ENCODE measurements at places on chromosomes 7 and 10.

GRCh38 chr10:29670761-29671160 is 36.0 kb upstream of the SVIL start:
- DNase-seq, result no peak

- DNase-seq, result no peak
Measured at GRCh38 chr7:148255333-148255732, 335.2 kb upstream of the C7orf33 start.

- no peak for DNase-seq
Measured at GRCh38 chr10:49761201-49761788, 828 bp downstream of the OGDHL start.

DNA sequence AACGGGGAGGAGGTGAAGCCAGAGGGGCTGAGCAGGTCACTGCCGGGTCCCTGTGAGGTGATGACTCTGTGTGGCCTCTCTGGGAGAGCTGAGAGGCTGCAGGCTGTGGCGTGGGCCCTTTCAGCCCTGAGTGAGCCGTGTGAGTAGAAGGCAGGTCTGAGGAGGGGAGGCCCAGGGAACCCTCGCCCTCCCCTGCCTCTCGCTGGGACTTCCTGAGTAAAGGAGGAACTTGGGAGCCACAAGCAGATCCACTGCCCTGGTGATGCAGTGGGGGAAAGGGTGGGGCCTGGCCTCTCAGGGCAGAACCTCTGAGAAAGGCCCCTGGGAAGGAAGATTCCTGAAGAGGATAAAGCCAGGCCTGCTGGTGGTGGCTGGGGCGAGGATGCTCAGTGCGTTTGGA is 22.8 kb downstream of the EEPD1 start:
- no peak for DNase-seq

DNA sequence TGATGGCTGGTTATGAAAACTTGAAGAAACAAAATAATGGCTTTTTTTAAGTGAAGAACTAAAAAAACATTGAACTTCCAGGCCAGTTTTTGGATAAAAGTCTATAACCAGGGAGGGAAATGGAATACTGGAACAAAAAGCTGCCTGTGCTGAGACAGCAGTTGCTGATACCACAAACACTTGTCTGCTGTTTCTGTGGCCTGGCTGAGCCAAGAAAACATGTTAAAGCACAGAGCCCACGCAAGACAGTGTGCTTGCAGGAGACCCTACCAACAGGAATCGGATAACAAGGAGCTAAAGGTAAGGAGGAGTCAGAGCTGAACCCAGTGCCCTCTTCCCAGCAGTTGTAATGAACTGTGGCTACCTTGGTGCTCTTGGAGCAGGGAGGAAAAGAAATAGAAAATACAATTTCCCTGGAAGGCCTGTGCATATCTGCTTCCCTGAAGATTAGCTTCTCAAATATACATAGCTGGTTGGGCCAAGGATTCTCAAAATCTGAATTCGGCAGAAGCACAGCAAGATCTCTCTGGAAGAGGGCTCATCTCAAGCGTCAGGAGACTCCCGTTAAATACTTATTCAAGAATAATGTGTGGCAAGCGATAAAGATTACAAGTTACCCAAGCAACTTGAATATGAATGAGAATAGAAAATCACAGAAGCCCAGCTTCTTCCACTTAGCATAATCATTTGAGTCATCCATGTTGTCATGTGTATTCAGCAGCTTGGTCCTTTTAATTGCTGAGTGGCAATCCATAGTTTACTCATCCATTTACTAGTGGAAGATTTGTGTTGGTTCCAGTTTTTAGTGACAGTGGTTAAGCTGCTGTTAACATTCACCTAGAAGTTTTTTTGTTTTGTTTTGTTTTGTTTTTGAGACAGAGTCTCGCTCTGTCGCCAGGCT is 87.6 kb downstream of the NOD1 start:
- DNase-seq, result no peak

- no peak for DNase-seq
Measured at GRCh38 chr10:64573623-64574325, 1052.6 kb downstream of the REEP3 start.

DNA sequence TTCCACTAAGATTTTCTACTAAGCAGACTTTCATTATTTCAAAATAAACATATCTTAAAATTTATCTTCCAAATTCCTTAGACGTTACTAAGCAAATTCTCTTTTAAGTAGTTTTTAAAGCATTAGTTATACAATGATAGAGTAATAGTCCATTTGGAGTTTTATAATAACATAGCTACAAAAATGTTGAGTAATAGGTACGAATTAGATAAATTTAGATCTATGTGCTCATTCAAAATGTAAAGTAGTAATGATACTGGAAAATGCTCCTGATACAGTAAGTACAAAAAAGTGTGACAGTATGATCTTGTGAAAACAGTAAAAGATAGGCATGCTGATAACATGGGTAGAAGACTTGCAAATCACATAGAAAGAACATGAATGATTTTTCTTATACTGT is 4.5 kb downstream of the DMTF1 start:
- no peak for DNase-seq

GRCh38 chr10:6796231-6796630 is 216.2 kb upstream of the PRKCQ start:
- no peak for DNase-seq

GRCh38 chr7:38463277-38464225 is 167.6 kb downstream of the AMPH start:
- no peak for DNase-seq

DNA sequence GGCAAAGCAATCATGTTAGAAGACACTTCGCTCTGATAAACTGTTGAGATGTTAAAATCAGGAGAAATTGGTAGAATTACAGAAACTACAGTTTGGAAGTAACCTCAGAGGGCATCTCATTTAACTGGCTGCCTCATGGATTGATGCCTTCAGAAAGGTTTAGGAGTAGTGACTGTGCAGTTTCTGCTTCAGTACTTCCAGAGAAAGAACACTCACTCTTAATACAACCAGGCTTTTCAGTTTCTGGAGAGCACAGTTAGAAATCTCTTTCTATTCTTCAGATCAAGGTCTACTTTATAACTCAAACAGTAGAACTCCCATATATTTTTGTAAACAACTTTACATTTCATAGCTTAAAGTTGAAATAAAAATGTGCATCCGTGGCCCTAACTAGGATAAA is 1358.9 kb upstream of the LRRTM3 start:
- no peak for DNase-seq

GRCh38 chr7:925601-926000 is 28.9 kb downstream of the ADAP1 start:
- no peak for DNase-seq

DNA sequence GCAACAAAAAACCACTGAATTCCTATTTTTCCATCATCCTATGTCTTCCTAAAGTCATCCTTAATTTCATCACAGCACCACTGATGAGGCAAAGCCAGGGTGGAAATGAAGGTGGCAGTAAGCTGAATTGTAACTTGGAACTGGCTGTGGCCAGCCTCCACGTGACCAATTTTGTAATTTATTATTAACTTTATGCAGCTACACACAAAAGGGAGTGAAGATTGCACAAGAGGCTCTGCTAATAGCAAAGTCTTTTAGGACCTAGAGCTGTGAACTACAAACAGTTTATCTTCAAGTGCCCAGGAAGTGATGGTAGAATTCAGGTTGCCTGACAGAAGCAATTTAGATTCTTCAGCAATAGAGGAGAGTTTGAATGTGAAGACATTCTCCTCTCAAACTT is 176.4 kb downstream of the CCDC71L start:
- no peak for DNase-seq

- no peak for DNase-seq
Measured at GRCh38 chr7:111137296-111138192, 46.6 kb downstream of the LRRN3 start.

DNA sequence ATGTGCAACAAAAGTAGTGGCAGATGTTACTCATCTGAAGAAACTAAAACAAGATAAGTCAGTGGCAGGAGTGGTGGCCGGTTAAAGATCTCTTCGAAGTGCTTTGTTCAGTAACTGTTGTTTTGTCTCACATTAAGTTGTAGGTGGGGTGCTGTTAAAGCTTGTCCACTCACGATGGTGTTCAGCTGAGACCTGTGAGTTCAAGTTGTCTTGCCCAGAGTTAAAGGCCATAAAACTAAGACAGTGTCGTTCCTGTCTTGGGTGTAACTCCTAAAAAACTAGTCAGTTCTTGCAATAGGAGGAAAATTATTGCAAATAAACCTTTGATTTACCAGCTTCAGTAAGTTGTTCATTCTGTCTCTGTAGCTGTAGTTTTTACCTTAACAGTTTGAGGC is 857 bp upstream of the FOXP2 start:
- DNase-seq, result peak; percentile 25

- no peak for DNase-seq
Measured at GRCh38 chr10:5600908-5601307, 65.5 kb downstream of the ASB13 start.

- DNase-seq, result peak; percentile 30
Measured at GRCh38 chr10:26556748-26557640, 118.9 kb downstream of the APBB1IP start.

DNA sequence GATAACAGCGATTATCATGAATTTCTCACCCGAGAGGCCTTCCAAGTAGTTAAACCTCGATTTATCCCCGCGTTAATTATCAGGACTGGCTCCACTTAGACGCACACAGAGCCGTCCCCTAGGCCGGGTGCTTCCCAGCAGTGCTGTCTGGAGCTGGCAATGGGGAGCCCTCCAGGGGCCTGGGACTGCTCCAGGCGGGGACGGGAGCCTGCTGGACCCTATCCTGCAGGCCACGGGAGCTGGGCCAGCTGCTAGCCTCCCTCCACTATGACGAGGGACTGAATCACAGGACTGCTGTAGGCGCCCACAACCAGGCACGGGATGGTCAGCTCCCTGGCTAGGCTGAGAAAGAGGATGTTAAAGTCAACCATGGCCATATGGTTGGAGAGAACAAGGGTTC is 229.1 kb downstream of the ELFN1 start:
- DNase-seq, result no peak

- DNase-seq, result no peak
Measured at GRCh38 chr10:16566202-16566805, 44.6 kb upstream of the C1QL3 start.

DNA sequence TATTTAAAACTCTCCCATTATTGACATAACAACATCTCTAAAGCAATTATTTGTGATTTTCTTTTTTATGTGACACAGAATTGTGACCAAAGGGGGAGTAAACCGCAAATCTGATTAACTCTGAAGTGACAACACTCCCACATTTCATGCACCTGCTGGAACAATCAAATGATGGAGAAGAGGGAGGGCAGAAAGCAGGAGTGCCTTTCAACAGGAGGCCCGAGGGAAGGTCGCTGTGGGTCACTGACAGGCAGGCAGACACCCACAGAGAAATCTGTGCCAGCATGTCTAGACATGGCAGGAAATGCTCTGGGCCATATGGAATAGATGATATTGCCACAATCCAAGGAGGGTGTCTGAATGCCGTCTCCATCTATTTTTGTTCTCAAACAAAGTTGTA is 247.3 kb downstream of the DOCK4 start:
- peak; percentile 90 for DNase-seq

- no peak for DNase-seq
Measured at GRCh38 chr10:107031931-107032699, 132.4 kb downstream of the SORCS1 start.

- no peak for DNase-seq
Measured at GRCh38 chr10:93091960-93092359, 18.3 kb downstream of the CYP26A1 start.

DNA sequence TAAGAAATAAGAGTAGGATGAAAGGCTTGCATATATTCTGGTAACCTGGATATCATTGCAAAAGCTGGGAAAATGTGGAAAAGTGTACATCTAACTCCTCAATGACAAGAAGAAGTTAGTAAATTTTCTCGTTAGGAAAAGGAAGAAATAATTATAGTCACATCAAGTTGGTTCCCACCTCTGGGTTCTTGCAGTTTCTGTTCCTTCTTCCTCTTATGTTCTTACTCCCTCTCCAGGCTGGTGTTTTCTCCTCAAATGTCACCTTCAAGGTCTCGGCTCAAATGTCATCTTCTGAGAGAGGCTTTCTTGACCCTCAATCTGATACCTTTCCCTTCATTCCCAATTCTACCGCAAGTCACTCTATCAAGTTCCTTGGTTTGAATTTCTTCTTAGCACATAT is 64.4 kb downstream of the ENTPD1 start:
- no peak for DNase-seq

DNA sequence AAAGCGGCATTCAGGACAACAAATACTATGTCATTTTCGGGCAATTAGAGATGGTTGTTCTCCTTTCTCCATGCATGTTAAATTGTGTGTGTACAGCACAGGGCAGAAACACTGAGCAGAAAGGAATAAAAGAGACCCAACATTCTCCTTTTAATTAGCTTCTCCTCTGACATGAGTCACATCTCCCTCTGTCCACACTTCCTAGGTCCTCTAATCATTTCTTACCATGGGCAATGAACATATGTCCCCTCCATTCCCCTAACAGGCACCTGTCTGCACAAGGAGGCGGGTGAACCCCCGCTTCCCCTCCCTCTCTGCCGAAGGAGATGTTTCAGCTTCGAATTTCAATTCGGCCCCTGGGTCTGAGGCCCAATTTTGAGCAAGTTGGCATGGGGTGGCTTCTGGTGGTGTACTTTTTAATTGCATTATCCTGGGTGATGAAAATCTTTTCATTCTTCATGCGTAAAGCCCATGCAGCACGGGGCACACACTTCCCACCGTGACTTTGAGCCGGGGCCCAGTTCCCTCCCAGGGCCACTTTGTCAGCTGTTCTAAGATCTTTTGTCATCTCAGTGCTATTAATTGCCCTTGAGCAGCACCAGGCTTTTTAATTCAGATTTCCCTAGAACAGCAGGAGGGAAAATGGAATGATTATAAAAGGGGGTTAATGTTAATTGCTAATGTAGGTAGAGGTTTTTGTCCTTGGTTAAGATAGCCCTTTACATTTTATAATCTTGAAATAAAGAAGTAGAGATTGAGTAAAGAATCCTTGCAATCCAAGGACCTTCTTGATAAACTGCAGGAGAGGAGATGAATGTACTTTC is 219.5 kb upstream of the NRP1 start:
- peak; percentile 34 for DNase-seq

DNA sequence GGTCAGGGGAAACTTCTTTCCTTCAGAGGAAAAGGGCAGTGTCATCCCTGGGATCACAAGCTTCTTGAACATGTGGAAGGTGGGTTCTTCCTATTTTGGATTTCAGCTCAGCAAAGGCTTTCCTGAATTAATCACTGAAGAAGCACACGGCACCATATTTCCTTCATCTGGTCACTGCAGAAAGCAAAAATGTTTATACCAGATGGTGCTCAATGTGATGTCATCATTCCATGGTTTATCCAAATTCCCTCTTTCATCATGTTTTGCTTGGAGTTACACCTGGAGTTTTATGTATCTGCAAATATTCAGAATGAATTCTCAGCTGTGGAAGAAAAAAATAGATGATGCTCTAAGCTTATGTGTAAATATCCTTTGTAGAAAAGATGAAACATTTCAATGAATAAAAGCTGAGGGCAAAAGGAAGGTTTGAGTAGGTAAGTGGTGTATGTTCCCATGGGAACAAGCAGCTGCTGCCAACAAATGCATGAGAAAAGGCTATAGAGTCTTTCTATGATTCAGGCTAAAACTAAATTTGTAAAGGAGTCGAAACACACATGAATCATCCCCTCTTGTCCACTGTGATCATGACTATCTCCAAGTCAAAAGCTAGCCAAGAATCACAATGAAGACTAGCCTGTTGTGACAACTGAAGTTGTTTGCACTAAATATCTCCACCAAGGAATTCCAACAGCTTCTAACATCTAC is 26.9 kb upstream of the BPGM start:
- DNase-seq, result no peak

- DNase-seq, result no peak
Measured at GRCh38 chr7:102926783-102927140, 14.0 kb downstream of the LRRC17 start.
